ENCODE measurements at places on chromosomes 7 and 10. TPM values are rescaled to one million over a fixed set of nuclear protein-coding genes. Genes with fewer than 3 reads are reported as not detected.

Gene CACNA2D1
- total RNA-seq: 6.9 TPM

Gene CYP26C1
- not detected for total RNA-seq

Gene MACC1
- total RNA-seq: not detected

Gene EBF3
- total RNA-seq: 0.14 TPM

Gene TRIM50
- total RNA-seq: not detected

Gene HUS1
- 19.5 TPM for total RNA-seq

Gene ATP5MK
- 511 TPM for total RNA-seq

Gene ELFN1
- total RNA-seq: 0.48 TPM

Gene GNAT3
- not detected for total RNA-seq

Gene ZDHHC4
- 48.6 TPM for total RNA-seq

Gene BMPER
- total RNA-seq: 6.2 TPM

Gene ANKRD30A
- total RNA-seq: 0.52 TPM

Gene ZNF727
- total RNA-seq: not detected

Gene HOXA3
- total RNA-seq: 10.2 TPM

Gene NKX1-2
- total RNA-seq: not detected

Gene TUBAL3
- 0.57 TPM for total RNA-seq

Gene CFAP46
- total RNA-seq: 1.4 TPM

Gene NME8
- not detected for total RNA-seq

Gene OR9A2
- total RNA-seq: not detected

Gene CLDN3
- 1.2 TPM for total RNA-seq

Gene NPY4R2
- 34.7 TPM for total RNA-seq

Gene PRSS37
- total RNA-seq: not detected

Gene ZNF467
- 1.6 TPM for total RNA-seq

Gene DDC
- 1.9 TPM for total RNA-seq

Gene PTN
- total RNA-seq: not detected

Gene ZPBP
- total RNA-seq: not detected
